ENCODE measurements at places on chromosomes 3 and 15.
A peak's percentile ranks its signal among the peaks of the same experiment; 100 is the strongest.

DNA sequence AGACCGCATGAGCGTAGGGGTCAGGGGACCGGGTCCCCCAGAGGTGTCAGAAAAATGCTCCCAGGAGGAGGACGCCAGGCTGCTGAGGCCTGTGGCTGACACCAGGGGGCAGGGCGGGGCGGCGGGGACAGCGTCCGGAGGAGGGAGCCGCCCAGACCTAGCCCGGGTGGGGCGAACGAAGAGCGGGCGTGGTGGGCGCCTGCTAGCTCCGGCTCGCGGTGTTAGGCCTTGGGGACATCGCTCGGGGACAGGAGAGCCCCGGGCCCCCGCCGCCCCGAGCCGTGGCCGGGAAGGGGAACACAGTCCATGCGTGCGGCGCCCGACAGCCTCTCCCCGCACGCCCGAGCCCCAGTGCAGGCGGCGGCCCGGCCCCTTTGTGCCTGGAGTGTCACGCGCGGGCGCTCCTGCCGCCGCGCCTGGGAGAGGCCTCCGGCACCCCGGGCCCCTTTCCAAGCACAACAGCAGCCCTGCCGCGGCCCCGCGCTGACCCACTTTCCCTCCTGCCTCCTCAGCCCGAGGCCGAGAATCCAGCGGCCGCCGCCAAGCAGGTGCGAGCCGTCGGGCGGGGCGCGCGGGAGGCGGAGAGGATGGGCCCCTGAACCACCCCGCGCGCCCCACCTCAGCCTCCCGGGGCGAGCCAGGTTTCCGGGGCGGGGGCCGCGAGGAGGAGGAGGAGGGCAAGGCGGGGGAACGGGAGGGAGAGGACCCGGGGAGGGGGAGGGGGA lies 111.0 kb upstream of the KLF13 start:
- peak; percentile 79 for DNase-seq

GRCh38 chr15:50702762-50703334 lies 16.3 kb upstream of the TRPM7 start:
- no peak for DNase-seq

GRCh38 chr3:115347737-115348136 lies 200.6 kb upstream of the ZBTB20 start:
- DNase-seq = no peak

DNA sequence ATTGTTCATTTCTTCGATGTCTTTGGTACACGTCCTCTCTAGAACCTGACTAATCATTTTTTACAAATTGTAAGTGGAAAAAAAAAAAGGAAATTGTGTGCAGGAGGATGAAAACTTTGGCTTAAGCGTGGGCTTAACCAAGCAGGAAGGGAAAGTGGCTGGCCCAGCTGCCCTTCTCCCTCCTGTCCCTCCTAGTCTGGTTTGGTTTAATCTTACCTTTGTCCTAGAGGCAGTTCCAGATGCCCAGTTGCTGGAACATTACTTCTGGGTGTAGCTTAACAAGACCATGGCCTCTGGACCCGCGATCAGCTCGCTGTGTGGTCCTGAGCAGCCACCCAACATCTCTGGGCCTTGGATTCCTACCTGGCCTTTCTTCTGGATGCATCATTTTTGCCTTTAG lies 15.4 kb downstream of the PAQR5 start:
- no peak for DNase-seq

DNA sequence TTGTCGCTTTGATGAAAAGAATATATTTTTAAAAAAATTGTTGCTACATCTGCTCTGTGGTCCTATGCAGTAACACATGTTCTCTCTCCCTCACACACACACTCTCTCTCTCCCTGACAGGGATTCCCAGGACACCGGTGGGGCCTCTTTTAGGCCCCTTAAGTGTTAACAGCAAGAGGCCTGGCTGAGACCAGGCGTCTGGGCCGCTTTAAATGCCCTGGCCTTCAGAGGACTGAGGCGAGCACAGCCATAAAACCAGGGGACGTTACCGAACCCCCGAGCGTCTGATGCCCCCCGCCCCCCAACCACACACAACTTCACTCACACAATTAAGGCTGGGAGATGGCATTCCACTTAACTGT lies 1.7 kb downstream of the BNC1 start:
- DNase-seq = no peak

GRCh38 chr3:74263031-74263430 lies 351.4 kb downstream of the CNTN3 start:
- DNase-seq = no peak

- no peak for DNase-seq
These were observed 44.8 kb upstream of the CCDC174 start for GRCh38 chr3:14606669-14607339.

GRCh38 chr3:25125201-25125600 lies 302.9 kb upstream of the RARB start:
- no peak for DNase-seq

DNA sequence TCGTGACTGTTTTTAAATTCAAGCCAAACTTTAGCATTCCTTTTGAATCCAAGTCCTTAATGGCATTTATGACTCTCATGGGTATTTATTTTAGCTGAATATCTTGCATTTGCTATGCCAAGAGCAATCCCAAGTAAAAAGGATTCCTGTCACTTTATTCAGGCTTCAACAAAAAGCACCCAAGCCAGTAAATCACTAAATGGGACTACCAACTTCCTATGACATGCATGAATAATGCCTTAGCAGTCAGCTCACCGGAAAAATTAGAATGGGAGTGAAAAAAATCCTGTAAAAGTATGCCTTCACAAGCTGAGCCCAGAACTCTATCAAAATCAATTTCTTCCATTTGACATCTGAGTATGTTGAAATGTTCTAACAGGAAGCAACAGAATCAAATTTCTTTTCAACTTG lies 1297.9 kb downstream of the ROBO2 start:
- no peak for DNase-seq

- DNase-seq = peak; percentile 37
These were observed 24.3 kb downstream of the ZDHHC19 start for GRCh38 chr3:196186651-196187573.

GRCh38 chr15:89814112-89814742 lies 425 bp downstream of the ANPEP start:
- no peak for DNase-seq

DNA sequence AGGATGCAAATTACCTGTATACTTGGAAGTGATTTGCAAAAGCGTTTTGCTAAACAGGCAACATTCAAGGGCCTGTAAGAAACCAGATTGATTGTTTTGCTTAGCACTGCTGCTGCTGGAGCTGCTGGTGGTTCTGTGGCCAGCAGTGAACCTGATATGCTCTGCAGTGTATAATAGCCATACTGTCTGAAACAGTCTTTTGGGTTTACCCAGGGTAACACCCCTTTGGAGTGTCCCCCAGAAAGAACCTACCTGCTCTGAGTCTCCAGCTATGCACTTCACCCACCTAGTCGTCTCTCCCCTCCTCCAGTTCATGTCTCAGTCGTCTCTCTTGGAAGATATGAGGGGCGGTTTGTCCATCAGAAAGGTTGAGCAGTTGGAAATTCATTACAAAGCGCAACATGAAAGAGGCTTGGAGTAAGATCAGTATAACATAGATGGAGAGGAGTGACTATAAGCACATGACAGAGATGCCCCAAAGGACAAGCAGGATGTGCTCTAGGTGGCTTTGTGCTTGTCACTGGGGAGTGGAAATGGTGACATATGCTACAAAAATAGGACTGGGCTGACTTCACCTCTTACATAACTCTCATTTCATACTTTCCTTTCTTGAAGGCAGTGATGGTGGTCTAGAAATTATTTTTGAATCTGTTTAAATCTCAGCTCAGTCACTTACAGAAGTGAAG lies 3.8 kb downstream of the MKRN2 start:
- DNase-seq = no peak

DNA sequence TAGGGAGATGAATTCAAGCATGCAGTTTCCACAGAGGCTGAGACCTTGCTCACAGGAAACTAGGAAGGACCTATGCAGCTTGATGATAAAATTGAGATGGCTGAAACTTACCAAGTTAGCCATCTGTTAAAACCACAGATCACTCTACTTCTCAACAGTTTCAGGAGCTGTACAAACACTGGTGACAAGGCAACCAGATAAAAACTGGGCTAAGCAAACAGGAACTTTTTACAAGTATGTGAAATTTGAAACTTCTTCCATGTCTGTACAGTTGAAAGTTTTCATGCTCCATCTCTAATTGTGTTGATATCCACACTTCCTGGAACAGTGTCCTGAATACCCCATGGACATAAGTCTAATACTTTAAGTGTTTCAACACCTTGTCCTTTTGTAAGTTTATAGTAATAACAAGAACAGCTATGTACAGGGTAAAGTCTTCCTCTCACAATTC lies 78.2 kb downstream of the FAIM start:
- DNase-seq = peak; percentile 0

GRCh38 chr3:115792206-115792955 lies 169.1 kb downstream of the GAP43 start:
- peak; percentile 22 for DNase-seq

GRCh38 chr3:194134757-194135515 lies 1.0 kb upstream of the HES1 start:
- peak; percentile 78 for DNase-seq

DNA sequence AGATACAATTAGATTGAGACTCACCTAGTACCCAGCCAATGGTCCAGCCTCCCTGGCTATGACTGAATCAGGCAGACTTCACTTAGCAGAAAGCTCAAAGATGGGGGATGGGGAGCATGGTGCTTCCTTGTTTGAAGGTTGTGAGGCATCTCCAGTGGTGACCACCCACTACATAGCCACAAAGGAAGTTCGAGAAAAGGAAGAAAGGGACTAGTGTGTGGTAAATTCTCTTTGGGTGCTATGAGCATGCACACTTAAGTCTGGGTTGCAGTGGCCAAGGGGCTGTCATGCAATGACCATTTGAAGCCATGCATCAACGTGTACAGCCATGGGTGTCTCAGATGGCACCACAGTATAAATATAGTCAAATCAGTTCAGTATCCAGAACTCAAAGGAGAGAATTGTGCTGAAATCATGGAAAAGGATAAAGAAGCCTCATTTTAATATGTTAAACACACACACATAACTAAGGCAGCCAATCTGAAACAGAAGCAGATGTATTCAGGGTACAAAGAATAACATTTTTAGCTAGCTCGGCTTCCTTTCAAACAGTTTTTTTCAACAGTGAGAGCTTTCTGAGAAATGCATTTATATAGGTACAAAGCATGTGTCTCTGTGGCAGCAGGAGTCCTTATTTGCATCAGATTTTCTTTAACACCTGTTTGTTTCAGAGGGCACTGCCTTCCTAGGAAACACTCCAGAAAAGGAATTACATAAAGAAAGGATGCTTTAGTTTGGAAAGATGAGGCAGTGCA lies 275.5 kb downstream of the GAP43 start:
- no peak for DNase-seq

DNA sequence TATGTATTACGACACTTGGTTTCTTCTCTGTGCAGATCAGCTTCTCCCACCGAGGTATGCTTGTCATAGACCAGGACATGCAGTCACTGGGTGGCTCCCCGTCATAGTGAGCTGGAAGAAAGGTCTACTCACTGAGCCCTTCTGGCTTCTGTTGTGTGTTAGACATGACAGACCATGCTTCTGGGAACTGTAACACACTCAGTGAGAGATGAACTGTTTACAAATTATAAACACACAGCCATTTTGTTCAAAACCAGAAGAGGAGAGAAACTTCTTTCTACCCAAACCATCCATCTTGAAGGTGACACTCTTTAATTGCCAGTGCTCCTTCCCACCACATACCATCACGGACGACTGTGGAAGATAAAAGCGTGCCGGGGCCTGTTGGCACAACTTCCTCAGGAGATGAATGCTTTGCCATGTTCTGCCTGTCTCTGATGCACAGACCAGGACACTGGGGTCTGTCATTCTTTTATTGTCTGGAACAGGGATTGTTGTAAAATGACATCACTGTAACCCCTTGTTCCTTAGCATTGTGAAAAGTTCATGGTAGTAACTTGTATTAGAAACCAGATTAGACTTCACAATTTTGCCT lies 214.3 kb downstream of the MCTP2 start:
- DNase-seq = no peak

- no peak for DNase-seq
These were observed 157.5 kb upstream of the HES1 start for GRCh38 chr3:193978486-193978885.

GRCh38 chr15:28101983-28102441 lies 2.9 kb upstream of the OCA2 start:
- DNase-seq = no peak

DNA sequence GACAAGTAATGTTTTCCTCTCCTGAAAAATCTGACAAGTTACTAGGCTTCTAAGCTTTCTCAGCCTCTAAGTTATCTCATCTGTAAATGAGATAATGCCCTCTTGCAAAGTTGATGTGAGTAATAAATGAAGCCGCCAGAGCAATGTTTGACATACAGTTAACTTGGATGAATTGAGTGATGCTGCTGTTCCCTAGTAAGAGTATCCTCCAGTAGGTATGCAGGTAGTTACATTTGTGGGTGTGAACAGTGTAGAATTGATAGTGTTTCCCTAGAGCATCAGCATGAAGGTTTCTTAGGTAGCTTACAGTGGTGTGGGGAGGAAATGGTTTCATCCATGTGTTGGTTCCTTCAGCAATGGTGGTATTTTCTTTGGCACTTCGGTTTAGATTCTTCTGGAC lies 3.4 kb downstream of the ATP2C1 start:
- DNase-seq = no peak

- no peak for DNase-seq
These were observed 136.8 kb upstream of the PLXNA1 start for GRCh38 chr3:126845920-126846715.

GRCh38 chr3:25633919-25634318 lies 30.8 kb downstream of the TOP2B start:
- DNase-seq = no peak

DNA sequence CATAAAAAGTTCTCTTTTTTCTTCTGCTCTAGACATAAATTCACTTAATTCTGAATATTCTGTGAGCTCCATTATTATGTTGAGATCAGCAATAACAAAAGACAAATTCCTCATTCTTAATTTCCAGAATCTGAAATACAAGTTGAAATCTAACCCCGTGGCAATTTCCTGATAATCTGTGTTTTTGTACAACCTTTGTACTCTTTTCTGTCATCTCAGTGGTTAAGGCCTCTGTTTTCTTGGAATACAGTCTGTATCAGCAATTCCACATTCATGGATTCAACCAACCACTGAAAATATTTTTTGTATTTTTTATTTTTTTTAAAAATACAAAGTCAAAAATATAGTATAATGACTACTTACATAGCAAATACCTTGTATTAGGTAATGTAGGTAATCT lies 8.7 kb downstream of the CCR8 start:
- DNase-seq = no peak

DNA sequence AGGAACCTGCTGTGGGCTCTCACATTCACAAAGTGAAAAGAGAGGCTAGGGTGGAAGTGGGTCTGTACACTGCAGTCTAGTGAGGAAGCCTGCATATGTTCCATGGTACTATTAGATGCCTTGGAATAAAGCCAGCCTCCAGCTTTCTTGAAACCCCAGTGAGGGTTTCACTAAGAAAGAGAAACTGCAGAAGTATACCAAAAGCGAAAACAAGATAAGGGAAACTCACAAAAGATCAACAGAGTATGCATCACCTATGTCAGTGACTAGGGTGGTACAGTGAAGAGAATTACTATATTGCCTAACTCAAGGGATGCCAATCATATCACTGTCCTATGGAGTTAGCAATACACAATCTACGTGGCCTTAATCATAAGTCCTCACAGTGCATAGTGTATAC lies 212.5 kb upstream of the GADL1 start:
- no peak for DNase-seq
